ENCODE measurements at places on chromosomes 7 and 10.
A peak's percentile ranks its signal among the peaks of the same experiment; 100 is the strongest.

DNA sequence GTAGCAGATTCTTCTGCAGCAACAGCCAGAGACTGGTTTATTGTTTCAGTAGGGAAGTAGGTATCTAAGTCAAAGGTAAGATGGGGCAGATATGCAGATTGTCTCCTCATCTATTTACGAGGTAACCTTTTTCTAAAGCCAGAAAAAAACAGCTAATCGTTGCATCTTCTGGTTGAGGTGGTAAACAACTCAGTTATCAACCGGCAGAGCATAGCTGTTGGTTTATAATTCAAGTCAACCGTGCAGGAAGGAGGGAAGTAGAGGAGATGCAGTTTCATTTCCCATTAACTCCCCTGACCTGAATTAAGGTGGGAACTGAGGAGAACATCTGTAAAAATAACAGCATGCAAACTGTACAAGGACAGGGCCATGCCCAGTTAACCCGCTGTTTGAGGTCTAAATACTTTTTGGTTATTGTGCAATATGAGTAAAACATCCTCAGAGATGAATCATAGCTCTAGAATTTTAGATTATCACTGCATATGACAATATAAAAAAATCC, 156.5 kb upstream of the ITGB1 start:
- DNase-seq = no peak

GRCh38 chr7:31114593-31115343, 62.7 kb downstream of the ADCYAP1R1 start:
- DNase-seq = no peak

DNA sequence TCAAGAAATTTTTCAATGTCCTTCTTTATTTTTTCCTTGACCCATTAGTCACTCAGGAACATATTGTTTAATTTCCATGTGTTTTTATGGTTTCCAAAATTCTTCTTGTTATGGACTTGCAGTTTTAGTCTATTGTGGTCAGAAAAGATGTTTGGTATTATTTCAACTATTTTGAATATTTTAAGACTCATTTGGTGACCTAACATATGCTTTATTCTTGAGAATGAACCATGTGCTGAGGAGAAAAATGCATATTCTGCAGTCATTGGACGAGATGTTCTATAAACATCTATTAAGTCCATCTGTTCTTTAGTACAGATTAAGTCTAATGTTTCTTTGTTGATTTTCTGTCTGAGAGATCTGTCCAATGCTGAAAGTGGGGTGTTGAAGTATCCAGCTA, 42.3 kb upstream of the MDFIC start:
- no peak for DNase-seq

DNA sequence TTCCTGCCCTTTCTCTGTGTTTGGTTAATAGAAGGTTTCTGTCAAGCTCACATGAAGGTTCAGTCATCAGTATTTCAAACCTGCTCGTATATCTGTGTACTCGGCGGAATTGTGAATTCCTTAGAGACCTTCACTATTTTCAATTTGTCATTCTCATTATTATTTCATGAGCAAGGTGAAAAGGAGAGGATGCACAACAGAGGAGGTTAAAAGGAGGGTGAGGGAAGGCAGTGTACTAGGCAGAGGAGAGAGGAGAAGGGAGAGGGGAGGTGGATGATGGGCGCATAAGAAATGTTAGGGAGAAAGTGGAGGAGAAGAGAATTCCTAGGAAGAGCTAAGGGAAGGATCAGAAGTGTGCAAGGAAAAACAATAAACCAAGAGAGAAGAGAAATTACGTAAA, 185.0 kb upstream of the COBL start:
- no peak for DNase-seq

GRCh38 chr7:50037086-50037485, 56.0 kb downstream of the ZPBP start:
- no peak for DNase-seq

- no peak for DNase-seq
These were observed 214.9 kb upstream of the ZMIZ1 start for GRCh38 chr10:78853864-78854263.

GRCh38 chr7:100200693-100201092, 19.1 kb upstream of the PVRIG start:
- no peak for DNase-seq

DNA sequence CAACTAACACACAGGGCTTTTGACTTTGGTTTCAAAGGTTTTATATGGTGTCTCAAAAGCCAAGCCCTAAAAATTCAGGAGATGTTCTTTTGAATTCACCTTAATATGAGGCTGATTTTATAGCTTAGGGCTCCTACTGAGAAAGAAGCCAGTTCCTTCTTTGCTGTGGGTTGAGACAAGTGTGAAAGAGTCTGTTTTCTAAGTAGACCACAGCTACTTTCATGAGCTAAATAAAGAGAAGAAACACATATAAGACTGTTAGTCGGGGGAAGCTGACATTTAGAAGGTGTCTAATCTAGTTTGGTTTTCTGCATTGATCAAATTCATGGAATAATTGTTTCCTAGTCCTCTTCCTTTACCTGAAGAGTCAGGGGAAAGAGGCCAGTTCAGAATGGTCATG, 332.1 kb upstream of the CELF2 start:
- no peak for DNase-seq

GRCh38 chr10:31352436-31353226, 33.6 kb downstream of the ZEB1 start:
- no peak for DNase-seq

- no peak for DNase-seq
These were observed 175.3 kb upstream of the RHEB start for GRCh38 chr7:151694828-151695580.

GRCh38 chr10:29237786-29238185, 51.1 kb upstream of the LYZL1 start:
- DNase-seq = no peak

GRCh38 chr10:1670541-1671365, 66.6 kb downstream of the ADARB2 start:
- no peak for DNase-seq

- DNase-seq = no peak
These were observed 466 bp upstream of the GPR26 start for GRCh38 chr10:123665491-123666286.

DNA sequence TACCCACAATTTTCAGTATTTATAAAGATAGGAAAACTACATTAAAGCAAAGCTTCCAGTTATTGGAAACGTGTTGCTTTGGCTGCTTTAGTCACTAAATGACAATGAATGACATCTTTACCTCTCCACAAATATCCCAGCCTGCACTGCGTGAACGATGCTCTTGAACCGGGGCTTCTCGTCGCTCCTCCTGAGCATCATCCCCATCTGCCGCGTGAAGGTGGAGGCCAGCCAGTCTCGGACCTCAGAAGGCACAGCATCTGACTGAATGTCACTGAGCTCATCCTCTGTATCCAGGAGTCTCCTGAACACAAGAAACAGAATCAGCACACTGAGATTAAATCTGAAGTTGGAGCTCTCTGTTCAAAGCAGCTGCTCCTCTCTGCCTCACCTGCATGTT, 191.3 kb downstream of the PDE1C start:
- no peak for DNase-seq

DNA sequence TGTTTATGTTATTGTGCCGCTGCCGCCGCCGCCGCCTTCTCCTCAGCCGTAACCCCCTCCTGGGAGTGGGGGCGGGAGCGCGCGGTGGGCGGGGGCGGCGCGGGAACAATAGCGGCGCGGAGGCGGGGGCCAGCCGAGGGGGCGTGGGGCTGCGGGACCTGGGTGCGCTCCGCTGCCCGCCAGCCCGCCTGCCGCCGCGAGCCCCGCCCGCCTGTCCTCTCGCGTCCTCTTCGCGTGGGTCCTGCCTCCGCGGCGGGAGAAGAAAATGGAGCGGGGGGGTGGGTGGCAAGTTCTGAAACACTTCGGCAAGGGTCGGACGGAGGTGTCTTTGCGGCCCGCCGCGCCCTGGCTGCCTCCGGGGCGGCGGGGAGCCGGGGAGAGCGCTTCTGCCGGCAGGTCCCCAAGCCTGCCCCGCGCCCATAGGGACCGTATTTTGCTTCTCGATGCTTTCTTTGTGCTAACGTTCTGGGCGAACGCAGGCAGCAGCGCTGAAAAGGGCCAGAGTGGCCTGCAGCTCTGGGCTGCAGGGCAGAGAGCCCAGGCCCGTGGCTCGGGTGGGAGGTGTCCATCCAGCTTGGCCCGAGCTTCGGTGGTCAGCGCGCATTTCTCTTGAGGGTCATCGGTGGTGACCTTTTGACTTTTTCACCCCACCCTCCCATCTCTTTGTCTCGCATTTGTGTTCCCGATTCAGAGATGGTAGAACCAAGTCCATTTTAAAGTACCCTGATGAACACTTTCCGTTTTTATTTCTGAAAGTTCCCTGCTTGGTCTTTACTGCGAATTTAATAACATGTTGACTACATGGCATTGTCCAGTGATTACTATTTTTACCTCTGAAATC, 613 bp downstream of the MAPK8 start:
- peak; percentile 69 for DNase-seq

DNA sequence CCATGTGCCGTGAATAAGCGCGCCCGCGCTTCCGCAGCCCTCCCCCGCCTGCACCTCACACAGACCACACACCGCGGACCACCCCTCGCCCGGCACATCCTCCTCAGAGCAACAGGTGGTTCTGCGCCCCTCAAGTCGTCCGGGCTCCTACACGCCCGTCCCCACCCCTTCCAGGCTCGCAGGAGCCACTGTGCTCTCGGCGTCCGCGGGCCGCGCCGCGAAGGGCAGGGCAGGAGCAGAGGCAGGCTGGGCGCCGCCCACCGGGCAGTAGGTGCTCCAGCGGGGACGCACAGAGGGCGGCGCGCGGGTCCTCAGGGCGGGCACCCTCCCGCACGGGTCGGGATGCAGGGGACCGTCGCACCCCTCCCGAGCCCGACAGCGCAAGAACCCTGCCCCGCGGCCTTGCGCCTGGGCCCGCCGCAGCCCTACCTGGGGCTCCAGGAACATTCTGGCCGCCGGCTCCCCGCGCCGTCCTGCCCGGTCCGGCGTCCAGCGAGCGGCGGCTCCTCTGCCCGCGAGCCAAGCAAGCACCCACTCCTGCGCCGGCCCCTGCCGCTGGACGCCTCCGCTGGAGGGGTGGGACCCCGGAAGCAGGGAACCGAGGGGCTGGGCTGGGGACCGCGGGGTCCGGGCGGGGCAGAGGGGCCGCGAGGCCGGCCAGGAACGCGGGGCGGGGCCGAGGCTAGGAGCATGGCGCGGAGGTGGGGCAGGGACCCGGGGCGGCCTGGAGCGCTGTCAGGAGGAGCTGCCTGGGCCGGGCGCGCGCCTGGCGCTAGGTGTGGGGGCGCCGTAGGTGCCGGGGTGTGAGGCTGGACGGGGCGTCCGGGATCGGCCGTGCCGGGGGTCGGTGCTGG, 37.4 kb downstream of the RASGEF1A start:
- peak; percentile 34 for DNase-seq

GRCh38 chr10:93299606-93300287, 182.4 kb downstream of the MYOF start:
- DNase-seq = no peak

- DNase-seq = no peak
These were observed 10.6 kb downstream of the DUSP5 start for GRCh38 chr10:110508159-110508788.

DNA sequence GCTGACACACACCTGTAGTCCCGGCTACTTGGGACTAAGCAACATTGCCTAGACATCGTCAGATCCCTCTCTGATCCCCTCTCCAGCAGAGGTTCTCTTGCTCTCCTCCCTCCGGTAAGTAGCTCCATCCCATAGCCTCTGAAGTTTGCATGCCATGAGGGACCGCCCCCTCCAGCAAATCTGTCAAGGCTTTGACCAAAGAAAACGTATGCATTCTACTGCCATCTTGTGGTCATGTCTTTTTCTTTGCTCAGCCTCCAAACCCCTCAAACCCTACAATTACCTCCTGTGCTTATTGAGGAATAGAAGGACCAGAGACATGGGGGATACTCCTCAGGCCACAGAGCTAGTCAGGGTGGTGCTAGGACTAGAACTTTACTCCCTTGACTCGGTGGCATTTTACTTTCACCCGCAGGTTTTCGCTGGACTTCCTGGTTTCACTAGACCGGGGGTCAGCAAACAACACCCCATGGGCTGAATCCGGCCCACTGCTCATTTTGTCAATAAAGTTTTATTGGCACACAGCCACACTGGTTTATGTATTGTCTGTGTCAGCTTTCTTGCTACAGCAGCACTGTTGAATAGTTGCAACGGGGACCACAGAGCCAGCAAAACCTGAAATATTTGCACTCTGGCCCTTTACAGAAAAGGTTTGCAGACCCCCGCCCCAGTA, 202.6 kb upstream of the FOXK1 start:
- DNase-seq = peak; percentile 47

DNA sequence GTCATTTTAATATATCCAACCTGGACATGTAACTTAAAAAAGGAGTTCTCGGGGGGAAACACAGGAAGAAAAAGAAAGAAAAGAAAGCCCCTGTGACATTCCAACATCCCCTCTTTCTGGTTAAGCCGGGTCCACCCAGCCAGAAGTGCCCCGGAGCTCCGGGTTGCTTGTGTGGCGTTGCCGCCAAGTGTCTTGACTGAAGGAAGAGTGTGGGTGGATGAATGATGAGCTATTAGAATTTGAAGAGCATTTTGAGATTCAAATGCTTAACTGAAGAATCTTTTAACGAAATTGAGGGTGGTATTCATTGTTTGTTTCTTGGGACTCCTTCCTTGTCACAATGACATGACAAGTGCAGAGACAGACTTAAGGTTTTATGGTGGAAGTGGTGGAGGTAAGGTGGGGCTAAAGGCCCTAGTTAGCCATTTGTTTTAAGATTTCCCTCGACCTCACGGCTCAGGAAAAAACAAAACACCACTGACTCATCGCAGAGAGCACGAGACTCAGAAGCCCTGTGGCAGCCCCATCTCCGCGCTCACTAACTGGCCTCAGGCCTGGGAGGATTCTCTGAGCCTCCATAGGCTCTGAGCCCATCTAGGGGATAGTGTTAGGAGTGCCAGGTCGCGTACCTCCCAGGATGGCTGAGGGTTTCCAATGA, 1.8 kb upstream of the GLI3 start:
- no peak for DNase-seq

GRCh38 chr7:39721345-39721744, 98.0 kb downstream of the RALA start:
- DNase-seq = no peak

- no peak for DNase-seq
These were observed 101.1 kb upstream of the GSDME start for GRCh38 chr7:24858108-24858977.

Measured in activated CD4-positive, alpha-beta T cell treated with anti-CD3 and anti-CD28 coated beads for 36 hours (primary cell).